ENCODE measurements at places on chromosomes 7 and 10.

- DNase-seq, result no peak
Observed at GRCh38 chr7:155169498-155170065, 99.5 kb downstream of the HTR5A start.

GRCh38 chr10:26326851-26327250 lies 110.3 kb downstream of the GAD2 start:
- DNase-seq, result no peak

DNA sequence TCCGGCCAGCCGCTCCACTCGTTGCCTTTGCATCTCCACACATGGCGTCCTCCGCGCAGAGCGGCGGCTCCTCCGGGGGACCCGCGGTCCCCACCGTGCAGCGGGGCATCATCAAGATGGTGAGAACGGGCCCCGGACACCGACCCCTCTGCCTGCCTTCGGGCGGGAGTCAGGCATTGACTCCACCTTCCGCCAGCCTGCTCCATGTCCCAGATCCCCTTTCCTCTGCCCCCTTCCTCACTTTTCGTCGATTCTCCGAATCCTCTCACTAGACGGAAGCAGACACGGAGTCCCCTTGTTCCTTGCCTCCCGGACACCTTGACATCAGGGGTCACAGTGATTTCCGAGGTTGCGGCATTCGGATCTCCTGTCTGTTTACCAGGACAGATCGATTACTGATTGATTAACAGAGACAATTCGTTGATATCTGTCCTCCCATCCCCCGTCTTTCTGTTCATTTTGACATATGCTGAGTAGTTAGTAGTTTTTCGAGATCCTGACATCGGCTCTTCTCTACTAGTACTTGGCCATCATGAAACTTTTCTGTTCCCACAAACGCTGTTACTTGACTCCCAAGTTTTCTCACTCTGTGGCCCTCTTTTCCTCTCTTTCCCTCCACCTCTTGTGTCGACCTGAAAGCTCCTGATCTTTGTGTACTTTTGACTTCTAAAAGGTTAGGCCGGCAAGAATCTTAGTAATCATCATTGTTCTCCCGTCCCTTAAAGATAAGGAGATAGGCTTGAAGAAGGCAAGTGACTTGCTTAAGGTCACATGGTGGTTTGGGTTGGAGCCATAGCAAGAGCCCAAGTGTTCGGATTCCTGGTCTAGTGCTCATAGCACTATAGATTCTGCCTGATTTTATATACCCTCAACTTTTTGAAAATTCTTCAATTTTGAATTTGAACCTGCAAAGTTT lies 597 bp downstream of the SND1 start:
- no peak for DNase-seq

DNA sequence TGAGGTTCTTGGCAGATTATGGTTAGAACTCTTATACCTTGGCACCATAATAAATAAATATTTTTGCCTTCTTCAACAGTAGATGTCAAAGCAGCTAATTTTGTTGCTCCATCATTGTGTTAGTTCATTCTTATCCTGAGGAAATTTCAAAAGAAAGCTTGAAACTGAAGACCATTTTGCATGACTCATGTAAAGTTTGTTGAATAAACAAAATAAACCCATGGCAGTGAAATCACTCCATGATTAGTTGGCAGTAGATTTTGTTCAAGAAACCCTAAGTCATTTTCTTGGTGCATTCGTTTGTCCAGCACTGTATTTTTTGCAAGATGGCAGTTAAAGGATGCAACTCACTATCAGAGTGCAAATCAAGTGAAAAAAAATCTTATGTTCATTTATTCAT lies 91.6 kb downstream of the HECW1 start:
- no peak for DNase-seq

- no peak for DNase-seq
Observed at GRCh38 chr7:142992427-142992826, 30.3 kb upstream of the KEL start.

- no peak for DNase-seq
Observed at GRCh38 chr7:2864204-2864985, 20.3 kb upstream of the GNA12 start.

GRCh38 chr7:73844848-73845460 lies 2.6 kb upstream of the METTL27 start:
- no peak for DNase-seq

- DNase-seq, result no peak
Observed at GRCh38 chr10:104680467-104681401, 39.6 kb downstream of the SORCS3 start.

GRCh38 chr10:83122336-83122735 lies 1017.0 kb upstream of the GHITM start:
- DNase-seq, result no peak
